IPS DF 19.7 (cell line): ENCODE measurements at places on chromosomes 16 and 17.

DNA sequence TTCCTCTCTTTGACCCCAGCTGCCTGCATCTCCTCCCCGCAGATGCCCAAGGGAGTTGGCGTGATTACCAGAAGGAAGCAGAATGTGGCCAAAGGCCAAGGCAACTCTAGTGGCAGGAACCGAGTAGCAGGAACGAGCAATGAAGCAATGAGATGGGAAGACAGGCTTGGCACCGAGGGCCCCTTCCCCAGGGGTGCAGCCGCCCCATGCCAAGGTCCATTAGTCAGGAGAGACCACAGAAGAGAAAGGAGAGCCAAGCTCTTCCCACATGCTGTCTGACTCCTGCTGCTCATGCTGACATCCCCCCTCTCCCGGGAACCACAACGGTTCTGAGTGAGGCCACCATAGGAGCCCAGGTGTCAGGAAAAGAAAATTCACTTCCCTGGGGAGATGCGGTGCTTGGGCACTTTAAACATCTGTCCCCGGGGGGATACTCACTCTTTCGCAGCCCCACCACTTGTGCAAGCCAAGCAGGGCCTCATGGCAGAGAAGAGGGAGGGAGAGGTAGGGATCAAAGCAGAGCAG is 67.4 kb downstream of the MYO18A start:
- no peak for DNase-seq

GRCh38 chr16:89828870-89829629 is 775 bp downstream of the SPIRE2 start:
- no peak for DNase-seq

DNA sequence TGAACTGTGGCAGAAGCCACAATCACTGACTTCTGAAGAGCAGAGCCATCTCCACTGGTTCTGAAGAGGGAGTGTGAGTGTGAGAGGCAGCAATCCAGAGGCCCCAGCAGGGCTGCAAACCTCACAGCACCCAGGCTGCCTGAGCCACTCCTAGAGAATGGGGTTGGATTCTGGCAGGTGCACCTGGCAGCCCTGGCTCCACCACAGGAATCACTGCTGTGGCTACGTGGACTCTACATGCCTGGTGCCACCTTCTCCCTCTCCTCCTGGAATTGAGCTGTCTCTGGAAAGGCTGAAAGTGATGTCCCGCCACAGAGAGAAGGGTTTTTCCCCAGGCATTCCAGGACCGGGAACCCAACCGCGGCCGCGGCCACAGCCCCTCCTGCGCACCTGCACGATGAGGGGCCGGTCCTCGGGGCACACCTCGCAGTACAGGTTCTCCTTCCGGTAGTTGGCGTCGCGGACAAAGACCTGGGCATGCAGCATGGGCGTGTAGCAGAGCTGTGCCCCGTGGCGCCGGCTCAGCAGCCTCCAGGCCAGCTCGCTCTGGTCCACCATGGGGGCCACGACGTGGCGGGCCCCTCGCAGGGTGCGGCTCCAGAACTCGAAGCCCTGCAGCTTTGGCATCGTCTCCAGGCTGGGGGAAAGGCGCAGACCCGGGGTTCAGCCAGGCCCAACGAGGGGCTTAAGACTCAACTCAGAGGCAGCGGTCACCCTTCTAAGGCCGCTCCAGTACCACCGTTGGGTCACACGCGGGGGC is 991 bp downstream of the DUS1L start:
- DNase-seq = no peak

GRCh38 chr17:50799582-50799981 is 32.3 kb upstream of the ANKRD40CL start:
- DNase-seq = no peak

DNA sequence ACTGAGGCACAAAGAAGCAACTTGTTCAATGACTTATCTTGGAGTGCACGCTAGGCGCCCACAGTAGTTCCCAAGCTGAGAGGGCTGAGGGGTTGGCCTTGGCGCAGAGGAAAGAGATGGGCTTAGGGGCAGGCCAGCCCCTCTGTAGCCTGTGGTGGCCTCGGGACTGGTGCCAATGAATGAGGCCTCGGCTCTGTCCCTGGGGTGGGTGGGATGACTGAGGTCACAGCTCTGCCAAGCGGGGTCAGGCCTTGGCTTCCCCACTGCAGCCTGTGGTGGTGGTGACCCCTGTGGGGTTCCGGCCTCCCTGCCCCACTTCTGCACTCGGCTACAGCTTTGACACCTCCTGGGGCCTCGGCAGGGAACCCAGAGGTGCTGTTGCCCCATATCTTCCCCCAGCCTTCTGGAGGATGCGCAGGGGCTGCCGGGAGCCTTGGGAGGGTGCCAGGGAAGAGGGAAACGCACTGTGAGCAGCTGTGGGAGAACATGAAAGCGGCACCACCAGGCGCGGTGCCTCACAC is 46.0 kb downstream of the BEAN1 start:
- no peak for DNase-seq

DNA sequence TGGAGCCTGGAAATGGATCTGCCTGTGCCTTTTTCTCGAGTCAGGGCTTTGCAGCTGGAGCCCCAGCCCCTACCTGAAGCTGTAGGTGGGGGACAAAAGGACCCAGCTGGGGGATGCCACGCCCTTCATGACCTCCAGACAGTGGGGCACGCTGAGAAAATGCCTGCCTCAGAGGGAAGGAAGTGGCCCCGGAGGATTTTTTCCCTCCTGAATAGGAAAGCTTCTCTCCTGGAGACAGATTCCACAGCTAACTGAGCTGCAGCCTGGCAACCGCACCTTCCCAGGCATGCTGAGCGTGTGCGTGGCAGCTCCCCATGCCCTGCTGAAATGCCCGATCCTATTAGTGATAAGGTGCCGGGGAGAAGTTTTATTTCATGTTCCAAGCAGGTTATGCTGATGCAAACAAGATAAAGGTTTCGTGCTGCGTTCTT is 58.0 kb downstream of the AIPL1 start:
- DNase-seq = no peak

GRCh38 chr17:21462237-21462636 is 86.1 kb downstream of the KCNJ12 start:
- DNase-seq = no peak

DNA sequence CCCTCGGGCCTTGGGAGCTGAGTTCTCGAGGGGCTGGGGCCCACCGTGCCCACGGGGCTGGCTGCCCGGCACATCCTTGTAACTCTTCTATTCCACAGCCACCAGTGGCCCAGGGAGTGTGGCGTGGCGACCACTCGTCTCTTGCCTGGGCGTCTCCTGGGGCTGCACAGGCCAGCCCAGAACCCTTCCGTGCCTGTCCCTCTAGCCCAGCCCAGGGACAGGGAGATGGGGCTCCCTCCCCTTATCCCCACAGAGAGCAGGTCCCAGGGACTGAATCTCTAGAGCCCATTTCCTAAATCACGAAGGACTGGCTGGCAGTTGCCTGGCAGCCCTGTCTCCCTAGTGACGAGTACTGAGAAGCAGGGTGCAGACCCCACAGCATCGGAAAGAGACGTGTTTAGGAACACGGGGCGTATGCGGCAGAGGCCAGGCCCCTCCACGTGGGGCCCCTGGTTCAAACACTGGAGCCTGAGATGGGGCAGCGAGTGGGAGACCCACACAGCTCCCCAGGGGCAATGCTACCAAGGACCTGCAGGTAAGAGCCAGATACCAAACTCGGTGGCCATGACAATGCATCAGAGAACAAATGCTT is 51.0 kb downstream of the TIMM22 start:
- DNase-seq = no peak

GRCh38 chr17:8277317-8277716 is 11.2 kb upstream of the RANGRF start:
- DNase-seq = no peak

GRCh38 chr17:52505601-52506000 is 347.1 kb upstream of the CA10 start:
- DNase-seq = no peak

DNA sequence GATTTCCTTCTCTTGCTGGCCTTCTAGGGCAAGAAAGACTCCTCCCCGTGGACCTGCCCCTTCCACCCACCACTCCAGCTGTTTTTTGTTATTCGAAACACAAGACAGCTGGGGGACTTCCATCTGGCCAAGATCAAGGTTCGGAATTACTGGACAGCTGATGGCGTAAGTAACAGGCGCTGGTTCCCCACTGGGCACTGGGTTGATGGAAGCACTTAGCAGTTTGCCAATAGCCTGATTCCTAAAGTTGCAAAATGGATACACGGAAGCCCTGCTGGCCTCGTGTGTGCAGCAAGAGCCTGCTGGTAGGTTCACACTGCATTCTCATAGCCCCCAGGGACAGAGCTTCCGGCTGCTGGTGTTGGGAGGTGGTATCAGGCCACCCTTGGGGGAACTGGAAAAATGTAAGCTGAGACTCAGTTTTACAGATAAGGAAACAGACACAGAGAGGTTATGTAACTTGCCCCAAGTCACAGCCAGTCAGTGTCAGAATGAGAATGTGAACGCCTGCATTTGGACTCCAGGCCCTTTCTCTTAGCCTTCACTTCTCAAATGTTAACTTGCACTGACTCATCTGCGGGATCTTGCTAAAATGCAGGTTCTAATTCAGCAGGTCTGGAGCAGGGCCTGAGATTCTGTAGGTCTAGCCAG is 171.7 kb downstream of the KATNIP start:
- no peak for DNase-seq

GRCh38 chr17:74923538-74924249 is 379 bp upstream of the OTOP2 start:
- no peak for DNase-seq

- no peak for DNase-seq
Measured at GRCh38 chr17:10771148-10771547, 32.8 kb downstream of the TMEM238L start.

DNA sequence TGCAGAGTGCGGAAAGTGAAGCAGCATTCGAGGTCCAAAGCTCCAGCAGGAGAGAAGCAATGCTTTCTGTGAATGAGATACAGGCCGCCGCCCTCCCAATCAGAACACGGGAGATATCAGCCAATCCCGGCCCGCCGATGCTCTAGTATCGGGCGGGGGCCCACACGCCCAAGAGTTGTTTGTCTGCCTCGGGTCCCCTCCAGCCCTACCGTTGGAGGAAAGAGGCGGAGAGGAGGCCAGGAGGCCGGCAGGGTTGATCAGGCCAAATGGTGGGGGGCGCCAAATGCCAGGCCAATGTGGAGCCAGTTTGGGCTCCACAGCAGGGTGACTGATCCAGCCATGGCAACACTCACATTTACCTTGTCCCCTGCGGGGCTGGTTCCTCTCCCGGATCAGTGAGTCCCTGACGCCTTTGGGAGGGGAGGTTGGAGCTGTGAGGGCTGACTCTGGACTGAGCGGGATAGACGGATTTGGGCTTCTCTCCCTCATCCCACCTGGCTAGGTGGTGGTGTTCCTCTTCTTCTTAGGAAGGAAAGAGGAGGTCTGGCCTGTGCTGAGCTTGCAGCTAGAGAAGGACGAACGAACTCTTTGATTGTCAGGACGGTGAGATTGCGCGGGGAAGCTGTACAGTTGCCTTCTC is 10.4 kb upstream of the CUEDC1 start:
- DNase-seq = no peak

DNA sequence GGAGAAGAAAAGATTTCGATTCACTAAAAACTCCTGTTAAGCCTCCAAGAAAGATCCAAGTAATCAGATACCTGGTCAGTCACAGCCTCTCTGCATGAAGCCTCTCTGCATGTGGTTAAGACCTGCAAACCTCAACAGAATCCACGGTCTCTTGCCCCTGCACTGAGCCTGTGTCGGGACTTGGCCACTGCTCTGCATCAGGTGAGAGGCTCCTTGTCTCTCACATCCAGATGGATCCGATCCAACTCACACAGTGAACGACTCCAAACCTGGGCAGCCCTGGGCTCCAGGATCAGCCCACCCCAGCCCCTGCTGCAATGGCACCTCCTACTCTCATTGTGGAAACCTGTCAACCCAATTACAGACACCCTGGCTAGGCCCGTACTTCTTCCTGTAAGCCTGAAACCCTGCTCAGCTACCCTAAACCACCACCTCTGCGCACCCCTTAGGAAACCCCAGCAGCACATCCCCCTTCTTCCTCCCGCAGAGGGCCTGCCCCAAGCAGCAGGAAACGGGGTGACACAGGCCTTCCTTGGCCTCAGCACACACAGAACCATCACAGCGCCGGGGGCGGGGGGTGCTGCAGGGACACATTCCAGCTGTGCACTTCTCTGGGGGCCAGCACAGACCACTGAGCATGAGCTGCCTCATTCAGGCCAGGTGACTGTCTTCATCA is 129.5 kb downstream of the ANKRD11 start:
- DNase-seq = no peak

DNA sequence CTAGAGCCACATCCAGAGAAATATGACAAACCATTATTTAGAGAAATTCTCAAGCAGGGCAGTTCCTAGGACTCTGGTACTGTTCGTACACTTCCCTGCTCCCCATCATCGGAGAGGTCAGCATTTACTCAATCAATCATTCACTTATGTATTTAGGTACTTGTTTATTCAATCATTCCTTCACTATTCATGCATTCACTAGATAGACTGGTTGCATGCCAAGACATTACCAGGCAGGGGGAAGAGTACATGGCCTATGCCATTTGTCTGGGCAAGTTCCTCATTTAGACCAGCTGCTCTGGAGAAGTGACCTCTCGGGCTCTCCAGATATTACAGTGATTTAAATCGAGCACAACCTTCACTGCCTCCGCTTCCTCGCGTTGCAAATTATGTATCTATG is 603.4 kb downstream of the KCNJ2 start:
- no peak for DNase-seq

- no peak for DNase-seq
Measured at GRCh38 chr17:68591583-68591982, 9.6 kb downstream of the FAM20A start.

DNA sequence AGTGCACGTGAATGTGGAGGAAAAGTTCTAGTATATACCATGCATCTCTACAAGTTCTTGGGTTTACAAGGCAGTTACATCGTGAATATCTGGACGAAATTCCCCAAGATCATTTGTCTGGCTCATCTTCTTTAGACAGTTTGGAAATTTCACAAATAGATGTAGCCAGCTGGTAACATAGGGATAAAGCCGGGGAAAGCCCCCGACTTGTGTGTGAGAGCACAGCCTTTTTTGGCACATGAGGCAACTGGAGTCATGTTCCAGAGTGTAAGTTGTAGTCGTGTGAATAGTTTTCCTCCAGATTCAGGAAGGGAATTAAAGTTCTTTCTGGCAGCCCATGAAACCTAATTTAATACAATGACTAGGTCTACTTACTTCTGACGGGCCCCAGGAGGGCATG is 62.3 kb downstream of the MARCHF10 start:
- no peak for DNase-seq

GRCh38 chr17:70271200-70271599 is 101.9 kb downstream of the KCNJ2 start:
- DNase-seq = no peak

GRCh38 chr16:5393070-5393469 is 295.5 kb upstream of the EEF2KMT start:
- DNase-seq = no peak

- no peak for DNase-seq
Measured at GRCh38 chr17:55420067-55420775, 1.4 kb downstream of the MMD start.

DNA sequence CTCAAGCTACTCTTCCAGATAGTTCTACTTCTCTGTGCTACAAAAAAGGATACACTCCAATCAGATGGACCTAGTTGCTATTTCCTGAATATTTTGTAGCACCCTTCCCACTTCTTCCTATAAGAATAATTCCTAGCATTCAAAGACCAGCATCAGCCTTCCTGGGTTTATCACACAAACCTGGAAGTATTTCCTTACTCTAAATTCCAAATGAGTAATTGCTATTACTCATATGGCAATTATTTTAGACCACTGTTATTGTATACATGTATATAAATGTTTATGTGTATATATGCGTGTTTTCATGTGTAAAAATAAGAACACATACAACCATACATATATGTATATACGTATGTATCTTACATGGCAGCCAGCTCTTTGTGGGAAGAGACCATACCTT is 130.6 kb downstream of the MYO1D start:
- no peak for DNase-seq
